Hindlimb muscle (tissue), 1 donor: ENCODE measurements at places on chromosomes 12 and 14. TPM values are rescaled to one million over a fixed set of nuclear protein-coding genes. Genes with fewer than 3 reads are reported as not detected.

BEGAIN gene
- 4.9 TPM for polyA plus RNA-seq

CRIP1 gene
- polyA plus RNA-seq, result 36.2 TPM

MYF6 gene
- 119 TPM for polyA plus RNA-seq

CARMIL3 gene
- 0.10 TPM for polyA plus RNA-seq

TGM1 gene
- polyA plus RNA-seq, result 2.1 TPM

DIO3 gene
- polyA plus RNA-seq, result 3.7 TPM

TOMM20L gene
- 1.8 TPM for polyA plus RNA-seq

SYT10 gene
- not detected for polyA plus RNA-seq

TAS2R8 gene
- not detected for polyA plus RNA-seq

KIF26A gene
- 11.7 TPM for polyA plus RNA-seq

SLCO1C1 gene
- 0.59 TPM for polyA plus RNA-seq

KCTD10 gene
- polyA plus RNA-seq, result 32.6 TPM

ITGA7 gene
- 466 TPM for polyA plus RNA-seq

ZDHHC22 gene
- 0.30 TPM for polyA plus RNA-seq

KRT6C gene
- polyA plus RNA-seq, result not detected

FAM186B gene
- polyA plus RNA-seq, result 2.7 TPM

PTPRO gene
- 1.9 TPM for polyA plus RNA-seq

REP15 gene
- polyA plus RNA-seq, result 1.4 TPM

TMCC3 gene
- 23.2 TPM for polyA plus RNA-seq

PSMB11 gene
- polyA plus RNA-seq, result not detected

ADAMTS20 gene
- 0.72 TPM for polyA plus RNA-seq

SOCS2 gene
- polyA plus RNA-seq, result 16.6 TPM

DACT1 gene
- 22.9 TPM for polyA plus RNA-seq

RIPK3 gene
- polyA plus RNA-seq, result 2.1 TPM

CLEC4C gene
- not detected for polyA plus RNA-seq

MUCL1 gene
- polyA plus RNA-seq, result not detected

GPD1 gene
- 81.1 TPM for polyA plus RNA-seq

STAC3 gene
- 476 TPM for polyA plus RNA-seq

ESR2 gene
- polyA plus RNA-seq, result 0.41 TPM

RASSF8 gene
- 18.2 TPM for polyA plus RNA-seq

WNT1 gene
- polyA plus RNA-seq, result not detected

SLC8A3 gene
- polyA plus RNA-seq, result 5.8 TPM

NFE2 gene
- 1.7 TPM for polyA plus RNA-seq

RDH12 gene
- 1.2 TPM for polyA plus RNA-seq

KICS2 gene
- 3.6 TPM for polyA plus RNA-seq

PAN2 gene
- polyA plus RNA-seq, result 46.7 TPM

CHURC1 gene
- polyA plus RNA-seq, result 38.7 TPM

GLT1D1 gene
- polyA plus RNA-seq, result 1.5 TPM

CCDC184 gene
- 1.7 TPM for polyA plus RNA-seq

SDR9C7 gene
- polyA plus RNA-seq, result 0.36 TPM

DYRK2 gene
- polyA plus RNA-seq, result 65.3 TPM

MMP17 gene
- polyA plus RNA-seq, result 6.5 TPM

ALKBH1 gene
- 13.3 TPM for polyA plus RNA-seq

ZNF385A gene
- 17.3 TPM for polyA plus RNA-seq

SLC7A8 gene
- 5.6 TPM for polyA plus RNA-seq

SRGAP1 gene
- polyA plus RNA-seq, result 6.6 TPM

CFAP251 gene
- polyA plus RNA-seq, result 1.3 TPM

IL26 gene
- not detected for polyA plus RNA-seq

AQP6 gene
- 0.09 TPM for polyA plus RNA-seq

ACSM4 gene
- polyA plus RNA-seq, result not detected

DNAL1 gene
- 6.0 TPM for polyA plus RNA-seq

PIWIL1 gene
- 0.09 TPM for polyA plus RNA-seq

PLA2G1B gene
- polyA plus RNA-seq, result not detected

KRT78 gene
- polyA plus RNA-seq, result not detected

SMIM41 gene
- not detected for polyA plus RNA-seq

CTSG gene
- polyA plus RNA-seq, result 1.6 TPM

CDK4 gene
- 133 TPM for polyA plus RNA-seq

MAPK1IP1L gene
- polyA plus RNA-seq, result 66.6 TPM
